ENCODE measurements at places on chromosomes 11 and 22. TPM values are rescaled to one million over a fixed set of nuclear protein-coding genes. Genes with fewer than 3 reads are reported as not detected.
A peak's percentile ranks its signal among the peaks of the same experiment; 100 is the strongest.

- no peak for DNase-seq
Observed at GRCh38 chr22:30362651-30363281, 6.0 kb downstream of the CCDC157 start.

DNA sequence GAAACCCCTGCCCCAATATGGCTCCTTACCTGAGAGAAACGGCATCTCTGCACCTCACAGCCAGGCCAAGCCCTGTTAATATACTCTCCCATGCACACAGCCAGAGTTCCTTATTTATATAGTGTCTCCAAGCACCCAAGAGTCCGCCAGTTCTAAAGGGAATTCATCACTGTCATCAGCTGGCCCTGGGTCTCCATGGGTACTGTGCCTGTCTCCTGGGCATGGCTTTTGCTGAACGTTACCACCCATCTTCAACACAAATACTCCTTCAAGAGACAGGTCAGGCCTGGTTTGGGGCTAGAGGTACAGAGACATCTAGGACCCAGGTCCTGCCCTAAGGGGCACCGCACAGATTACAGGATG, 1.6 kb upstream of the ATG16L2 start:
- no peak for DNase-seq

DNA sequence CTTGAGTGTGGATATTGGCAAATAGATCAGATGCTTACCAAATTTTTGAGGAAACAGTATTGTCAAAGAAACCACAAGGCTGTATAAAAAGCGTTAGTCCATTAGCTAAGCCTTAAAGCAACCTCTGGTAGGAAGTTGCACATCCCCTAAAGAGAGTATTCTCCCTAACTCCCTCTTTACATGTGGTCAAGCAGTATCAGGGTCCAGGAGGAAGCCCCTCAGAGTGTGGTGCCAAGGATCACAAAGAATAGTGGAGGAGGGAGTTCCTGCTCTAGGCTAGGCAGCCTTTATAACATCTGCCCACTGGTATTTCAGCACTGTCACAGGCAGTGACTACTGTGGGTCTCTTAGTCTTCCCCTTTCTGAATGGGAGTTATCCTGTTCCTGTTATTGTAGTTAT, 18.8 kb upstream of the AMPD3 start:
- no peak for DNase-seq

GRCh38 chr22:35337932-35338331, 38.2 kb downstream of the TOM1 start:
- DNase-seq = no peak

- DNase-seq = peak; percentile 77
Observed at GRCh38 chr11:73980001-73980961, 2.4 kb downstream of the UCP2 start.

DNA sequence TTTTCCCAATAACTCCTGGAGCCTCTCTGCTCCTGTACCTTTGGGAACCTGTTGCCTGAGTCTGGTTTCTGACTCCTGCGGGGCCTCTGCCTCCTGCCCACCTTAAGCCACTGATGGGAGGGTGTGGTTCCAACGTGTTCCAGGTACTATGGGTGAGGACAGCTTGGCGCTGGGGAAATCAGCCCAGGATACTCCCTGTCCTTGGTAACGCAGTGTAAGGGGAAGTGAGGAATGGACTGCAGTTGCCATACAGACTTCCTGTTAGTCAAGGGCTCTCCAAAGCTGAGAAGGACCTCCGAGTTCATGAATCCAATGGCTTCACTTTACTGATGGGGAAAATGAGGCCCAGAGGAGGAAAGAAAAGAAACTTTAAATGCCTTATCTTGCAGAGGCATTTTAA, 1.2 kb upstream of the MARK2 start:
- no peak for DNase-seq

DNA sequence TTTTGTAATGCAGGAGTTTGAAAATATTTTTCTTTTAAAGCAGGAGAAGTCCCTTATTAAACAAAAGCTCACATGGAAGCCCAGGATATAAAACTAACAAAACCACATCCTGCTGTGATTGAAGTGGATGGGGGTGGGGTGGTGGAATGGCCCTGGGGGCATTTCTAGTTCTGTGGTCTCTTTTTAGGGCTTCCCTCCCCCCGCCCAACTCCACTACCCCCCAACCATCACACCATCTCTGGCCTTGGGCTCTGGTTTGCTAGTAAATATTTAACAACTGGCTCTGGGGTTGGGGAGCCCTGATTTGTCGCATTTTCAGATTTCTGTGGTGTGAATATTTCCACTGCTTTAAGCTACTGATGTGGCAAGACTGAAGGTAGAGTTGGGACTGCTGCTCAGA, 279.6 kb upstream of the PLET1 start:
- no peak for DNase-seq

GRCh38 chr11:80838153-80838552, 1397.3 kb upstream of the TENM4 start:
- DNase-seq = no peak

The ARHGEF12 gene
- polyA plus RNA-seq = 12.2 TPM

The FAM76B gene
- polyA plus RNA-seq = 11.5 TPM

DNA sequence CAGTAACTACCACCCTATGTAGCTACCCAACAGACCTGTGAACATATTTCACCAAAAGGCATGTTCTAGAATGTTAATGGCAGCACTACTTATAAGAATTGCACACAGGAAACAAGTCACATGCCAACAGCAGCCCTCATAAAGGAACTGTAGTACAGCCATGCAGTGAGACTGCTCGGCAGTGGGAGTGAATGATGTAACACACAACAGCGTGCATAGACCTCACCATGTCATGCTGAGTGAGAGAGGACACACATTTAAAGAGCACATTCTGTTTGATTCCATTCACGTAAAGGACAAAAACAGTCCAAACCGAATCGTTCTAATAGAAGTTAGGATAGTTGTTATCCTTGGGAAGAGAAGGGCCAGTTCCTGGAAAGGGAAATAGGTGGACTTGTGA, 27.2 kb upstream of the KIRREL3 start:
- no peak for DNase-seq

GRCh38 chr11:73314117-73314961, 6.3 kb downstream of the ARHGEF17 start:
- DNase-seq = peak; percentile 33

The CRYBA4 gene
- polyA plus RNA-seq = not detected

GRCh38 chr11:48165426-48165825, 51.2 kb upstream of the OR4B1 start:
- no peak for DNase-seq

DNA sequence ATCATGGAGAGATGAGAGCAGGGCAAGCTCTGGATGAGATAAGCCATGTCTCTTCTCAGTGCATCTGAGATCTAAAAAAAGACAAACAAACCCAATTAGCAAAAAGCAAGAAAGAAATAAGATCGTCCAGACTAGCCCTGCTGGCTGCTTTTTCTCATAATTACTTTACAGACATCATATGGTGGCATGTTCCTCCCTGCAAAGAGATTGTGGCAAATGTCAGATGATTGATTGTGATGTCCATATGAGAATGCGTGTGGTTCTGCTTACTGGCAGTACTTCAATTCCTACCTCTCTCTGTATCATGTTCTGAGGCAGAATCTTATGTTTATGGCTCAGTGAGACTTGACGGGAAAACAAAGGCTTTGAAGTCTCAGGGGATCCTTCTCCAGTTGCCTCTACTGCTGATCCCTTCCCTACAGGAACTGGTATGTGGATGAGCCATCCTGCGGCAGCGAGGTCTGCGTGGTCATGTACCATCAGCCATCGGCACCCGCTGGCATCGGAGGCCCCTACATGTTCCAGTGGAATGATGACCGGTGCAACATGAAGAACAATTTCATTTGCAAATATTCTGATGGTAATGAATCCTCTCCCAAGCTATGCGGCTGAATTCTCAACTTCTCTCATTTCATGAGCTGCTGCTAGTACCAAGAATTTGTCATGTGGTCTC, 8.8 kb downstream of the LAYN start:
- DNase-seq = no peak

- no peak for DNase-seq
Observed at GRCh38 chr22:47013861-47014635, 251.6 kb downstream of the TBC1D22A start.

DNA sequence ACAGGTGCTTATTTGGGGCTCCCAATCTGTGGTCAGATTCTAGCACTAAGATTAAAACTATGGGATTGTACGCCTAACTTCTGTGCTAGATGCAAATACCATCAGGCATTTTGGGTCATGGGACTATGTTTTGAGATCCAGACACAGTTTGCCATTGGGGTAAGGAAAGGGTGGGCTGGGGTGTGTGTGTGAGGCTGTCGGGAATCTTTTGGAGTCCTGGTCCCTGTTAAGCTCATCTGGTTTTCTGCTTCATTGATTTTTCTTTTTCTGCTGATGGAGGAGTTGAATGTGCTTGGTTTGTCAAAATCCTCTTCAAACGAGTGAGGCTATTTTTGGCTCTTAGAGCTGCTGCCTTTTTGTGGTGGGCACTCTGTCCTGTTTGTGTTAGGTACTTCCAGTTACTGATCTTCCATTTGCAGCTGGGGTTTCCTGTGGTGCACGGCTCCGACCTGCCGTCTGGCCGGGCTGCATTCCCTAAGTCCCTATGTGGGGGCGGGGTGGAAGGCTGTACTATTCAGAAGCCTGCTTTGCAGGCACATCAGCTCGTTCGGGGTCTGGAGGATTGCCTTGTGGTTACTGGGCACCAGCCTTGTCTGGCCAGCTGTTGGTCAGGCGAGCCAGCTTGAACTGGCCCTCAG, 2.9 kb downstream of the BCR start:
- DNase-seq = no peak

- no peak for DNase-seq
Observed at GRCh38 chr11:94853836-94854235, 85.7 kb downstream of the AMOTL1 start.

DNA sequence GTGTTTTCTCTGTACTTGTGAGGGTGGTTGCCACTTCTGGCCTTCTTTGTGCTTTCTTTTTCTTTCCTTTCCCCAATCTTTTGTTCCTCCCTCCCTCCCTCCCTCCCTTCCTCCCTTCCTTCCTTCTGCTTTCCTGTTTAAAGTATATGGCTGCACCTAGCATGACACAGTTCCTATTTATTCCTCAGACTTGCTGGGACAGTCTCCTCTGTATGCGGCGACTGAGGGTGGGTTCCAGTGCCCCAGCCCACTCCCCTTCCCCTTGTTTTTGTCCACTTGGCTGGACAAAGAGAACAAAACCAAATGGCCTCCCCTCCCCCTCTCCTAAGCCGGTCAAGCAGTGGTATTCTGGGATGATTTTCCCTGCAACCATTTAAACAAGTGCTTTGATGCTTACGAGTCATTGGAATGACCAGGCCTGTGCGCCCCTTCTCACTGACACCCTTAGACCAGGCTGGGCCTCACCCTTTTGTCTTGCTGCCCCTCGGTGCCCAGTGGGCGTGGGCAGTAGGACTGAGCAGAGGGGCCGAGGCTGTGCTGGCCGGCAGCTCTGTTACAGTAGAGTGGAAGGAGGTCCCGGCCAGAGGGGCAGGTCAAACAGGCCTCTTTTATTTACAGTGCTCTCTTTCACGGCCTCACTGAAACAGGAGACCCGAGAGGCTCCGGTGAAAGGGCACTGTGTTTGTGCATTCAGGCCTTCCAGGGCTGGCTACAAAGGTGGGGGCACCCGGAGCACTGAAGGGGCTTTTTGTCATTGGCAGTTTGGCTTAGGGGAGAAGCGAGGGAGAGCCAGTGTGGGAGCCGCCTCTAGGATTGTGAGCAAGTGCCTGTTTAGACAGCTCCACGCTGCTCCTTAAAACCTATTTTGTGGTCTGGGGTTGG, 32.2 kb downstream of the ZBTB16 start:
- DNase-seq = no peak

GRCh38 chr22:19022755-19023154, 86.7 kb upstream of the PRODH start:
- peak; percentile 9 for DNase-seq

The DRD2 gene
- polyA plus RNA-seq = not detected

- no peak for DNase-seq
Observed at GRCh38 chr11:43573233-43573632, 107.3 kb upstream of the HSD17B12 start.

The OR8G5 gene
- polyA plus RNA-seq = not detected

The IL10RA gene
- 460 TPM for polyA plus RNA-seq

GRCh38 chr22:44526779-44527126, 28.7 kb upstream of the RTL6 start:
- no peak for DNase-seq

The USH1C gene
- polyA plus RNA-seq = not detected

- no peak for DNase-seq
Observed at GRCh38 chr11:13939961-13940906, 22.3 kb upstream of the SPON1 start.

The OR6A2 gene
- not detected for polyA plus RNA-seq

GRCh38 chr11:77174559-77174958, 46.5 kb downstream of the MYO7A start:
- DNase-seq = no peak

- no peak for DNase-seq
Observed at GRCh38 chr11:104858882-104859775, 39.1 kb downstream of the CASP12 start.

The POU2AF1 gene
- polyA plus RNA-seq = 0.09 TPM

DNA sequence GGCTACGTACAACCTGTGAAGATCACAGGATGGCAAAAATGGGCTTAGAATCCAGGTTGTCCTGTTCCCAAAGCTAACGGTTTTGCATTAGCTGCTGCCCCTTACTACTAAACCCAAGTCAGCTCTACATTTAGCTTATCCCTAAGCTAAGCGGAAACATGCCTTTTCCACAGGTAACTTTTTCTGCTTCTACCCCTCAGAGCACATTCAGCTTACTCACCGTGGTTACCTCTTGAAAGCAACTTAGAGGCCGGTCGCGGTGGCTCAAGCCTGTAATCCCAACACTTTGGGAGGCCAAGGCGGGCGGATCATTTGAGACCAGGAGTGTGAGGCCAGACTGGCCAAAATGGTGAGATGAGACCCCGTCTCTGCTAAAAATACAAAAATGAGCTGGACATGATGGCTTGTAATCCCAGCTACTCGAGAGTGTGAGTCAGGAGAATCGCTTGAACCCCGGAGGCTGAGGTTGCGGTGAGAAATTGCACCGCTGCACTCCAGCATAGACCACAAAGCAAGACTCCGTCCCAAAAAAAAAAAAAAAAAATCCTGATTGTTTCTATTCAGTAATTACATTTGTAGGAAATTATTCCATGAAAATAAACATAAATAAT, 790 bp upstream of the TMEM41B start:
- no peak for DNase-seq

DNA sequence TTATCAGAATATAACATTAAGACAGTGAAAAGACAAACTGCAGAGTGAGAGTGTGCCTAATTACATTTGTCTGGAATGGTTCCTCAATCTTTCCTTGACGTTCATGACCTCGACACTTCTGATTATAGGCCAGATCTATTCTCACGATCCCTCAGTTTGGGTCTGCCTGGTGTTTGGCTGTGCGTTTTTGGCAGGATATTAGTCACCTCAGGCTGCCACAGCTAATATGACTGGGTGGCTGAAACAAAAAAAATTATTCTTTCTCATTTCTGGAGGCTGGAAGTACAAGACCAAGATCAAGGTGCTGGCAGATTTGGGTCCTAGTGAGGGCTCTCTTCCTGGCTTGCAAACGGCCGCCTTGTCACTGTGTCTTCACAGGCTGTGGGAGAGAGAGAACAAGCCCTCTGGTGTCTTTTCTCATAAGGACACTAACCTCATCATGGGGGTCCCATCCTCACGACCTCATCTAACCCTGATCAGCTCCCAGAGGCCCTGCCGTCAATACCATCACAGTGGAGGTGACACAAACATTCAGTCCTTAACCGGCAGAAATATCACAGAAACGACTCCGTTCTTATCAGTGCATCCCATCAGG, 23.2 kb downstream of the IFITM10 start:
- DNase-seq = no peak

- no peak for DNase-seq
Observed at GRCh38 chr11:102426000-102426399, 26.6 kb downstream of the TMEM123 start.

GRCh38 chr11:111908639-111909305, 2.8 kb downstream of the CRYAB start:
- DNase-seq = no peak

The TMPRSS4 gene
- not detected for polyA plus RNA-seq
